ENCODE measurements at places on chromosomes 1 and 21.

- DNase-seq, result peak; percentile 27
These were observed 7.3 kb downstream of the GSTM5 start for GRCh38 chr1:109719337-109719837.

GRCh38 chr1:246117066-246117791, 389.9 kb downstream of the SMYD3 start:
- DNase-seq, result no peak

DNA sequence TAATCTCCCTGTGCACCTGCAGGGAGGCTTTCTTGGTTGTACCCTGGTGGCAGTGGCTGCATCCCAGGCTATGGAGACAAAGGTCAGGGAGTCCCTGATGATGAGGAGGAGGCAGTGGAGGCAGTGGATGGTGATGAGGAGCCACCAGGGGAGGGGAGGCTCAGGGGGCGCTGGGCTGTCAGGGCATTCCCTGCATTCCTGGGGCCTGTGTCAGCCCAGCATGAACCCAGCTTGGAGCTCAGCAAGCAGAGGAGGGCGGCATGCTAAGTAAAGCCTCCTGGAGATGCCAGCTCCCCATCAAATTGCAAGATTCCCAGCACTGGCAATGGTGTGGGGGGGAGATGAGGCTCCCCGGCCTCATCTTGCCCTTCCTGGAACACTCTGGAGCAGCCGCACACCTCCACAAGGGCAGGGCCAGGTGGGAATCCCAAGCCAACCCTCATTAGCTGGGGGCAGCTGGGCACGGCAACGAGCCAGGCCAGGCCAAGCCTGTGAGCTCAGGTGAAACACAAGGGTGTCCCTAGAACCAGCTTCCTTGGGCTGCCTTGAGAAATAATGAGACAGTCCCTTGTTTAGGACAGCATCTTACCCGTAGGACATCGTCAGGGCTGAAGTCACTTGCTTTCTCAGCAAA, 469.5 kb downstream of the MATN1 start:
- DNase-seq, result no peak

- no peak for DNase-seq
These were observed 7.1 kb upstream of the ZNF496 start for GRCh38 chr1:247338723-247339275.

GRCh38 chr1:231603598-231604275, 22.9 kb upstream of the DISC1 start:
- DNase-seq, result no peak
